NCI-H226 (cell line): ENCODE measurements at places on chromosomes 1 and 21.

DNA sequence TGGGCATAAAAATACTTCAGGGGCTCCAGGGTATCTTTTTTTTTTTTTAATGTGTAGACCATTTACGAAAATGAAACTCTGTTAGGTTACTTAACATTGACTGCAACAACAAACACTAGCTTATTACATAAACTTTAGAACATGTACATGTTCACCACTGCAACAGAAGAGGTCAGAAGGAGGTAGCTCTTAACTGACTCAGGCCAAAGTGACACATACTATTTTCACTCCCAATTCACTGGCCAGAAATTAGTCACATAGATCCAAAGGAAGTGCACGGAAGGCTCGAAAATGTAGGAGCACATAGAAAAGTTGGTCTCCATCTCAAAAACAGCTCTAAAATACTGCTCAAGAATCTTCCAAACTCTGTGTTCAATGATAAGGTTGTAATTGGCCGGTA is 107.2 kb downstream of the AKT3 start:
- peak; percentile 89 for DNase-seq

DNA sequence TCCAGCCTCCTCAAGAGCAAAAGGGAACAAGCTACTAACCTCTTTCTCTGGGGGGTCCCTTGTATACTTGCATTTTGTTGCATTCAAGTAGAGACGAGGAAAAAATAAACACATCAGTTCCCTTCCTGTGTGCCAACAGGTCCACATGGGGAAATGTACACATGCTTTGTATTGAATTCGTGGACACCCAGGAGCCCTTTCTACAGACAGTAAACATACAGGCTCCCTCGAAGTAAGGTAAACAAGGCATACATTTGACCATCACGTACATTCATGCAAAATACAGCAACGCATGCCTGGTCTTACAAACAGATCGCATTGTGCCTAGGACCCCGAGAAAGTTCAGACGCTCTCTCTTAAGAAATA is 1.1 kb downstream of the KCND3 start:
- no peak for DNase-seq

DNA sequence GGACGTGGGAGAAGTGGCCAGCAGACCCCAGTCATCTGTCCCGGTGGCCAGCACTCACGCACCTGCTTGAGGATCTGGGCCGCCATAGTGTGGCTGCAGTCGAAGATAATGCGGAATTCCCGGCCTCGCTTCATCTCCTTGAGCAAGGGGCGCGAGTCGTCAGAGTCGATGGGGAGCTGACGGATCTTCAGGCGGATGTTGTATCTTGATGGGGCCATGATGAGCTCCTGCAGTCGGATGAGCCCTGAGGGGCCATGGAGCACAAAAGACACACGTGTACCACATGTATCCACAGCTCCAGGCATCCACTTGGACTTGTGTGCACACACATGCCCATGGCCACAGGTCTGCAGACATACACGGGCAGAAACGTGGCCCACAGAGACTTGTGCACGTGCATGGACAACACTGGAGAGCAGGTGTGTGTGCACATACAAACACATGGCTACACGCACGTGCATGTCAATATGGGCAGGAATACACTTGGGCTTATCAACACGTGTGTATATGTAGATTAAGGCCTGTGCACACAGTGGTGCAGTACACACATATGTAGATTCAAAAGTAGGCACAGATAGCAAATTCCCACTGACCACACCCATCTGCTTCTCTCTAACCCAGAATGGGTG is 162.1 kb downstream of the GRIK3 start:
- DNase-seq: no peak

- peak; percentile 69 for DNase-seq
Measured at GRCh38 chr1:93839307-93839706, 39.7 kb downstream of the DNTTIP2 start.

- no peak for DNase-seq
Measured at GRCh38 chr1:49050041-49050440, 273.4 kb upstream of the BEND5 start.

DNA sequence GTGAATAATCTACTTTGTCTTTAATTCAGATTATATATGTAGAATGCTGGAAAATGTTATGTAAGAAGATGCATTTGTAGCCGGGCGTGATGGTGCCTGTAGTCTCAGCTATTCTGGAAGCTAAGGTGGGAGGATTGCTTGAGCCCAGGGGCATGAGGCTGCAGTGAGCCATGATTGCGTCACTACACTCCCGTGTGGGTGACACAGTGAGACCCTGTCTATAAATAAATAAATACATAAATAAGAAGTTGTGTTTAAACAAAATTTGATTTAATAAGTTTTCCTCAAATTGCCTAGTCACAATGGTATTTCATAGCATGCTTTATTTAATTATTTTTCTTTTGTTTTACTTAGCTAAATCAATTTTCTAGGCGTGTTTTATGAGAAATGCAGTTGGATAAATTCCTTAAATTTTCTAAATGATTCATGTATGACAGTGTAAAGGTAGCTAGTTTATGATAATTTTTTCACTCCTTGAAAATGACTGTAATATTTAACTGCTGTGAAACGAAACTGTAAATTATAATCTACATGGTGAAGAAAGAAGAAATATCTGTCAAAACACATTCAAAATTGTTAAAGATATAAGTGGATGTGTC is 232.6 kb downstream of the SRGAP2C start:
- DNase-seq: peak; percentile 86

DNA sequence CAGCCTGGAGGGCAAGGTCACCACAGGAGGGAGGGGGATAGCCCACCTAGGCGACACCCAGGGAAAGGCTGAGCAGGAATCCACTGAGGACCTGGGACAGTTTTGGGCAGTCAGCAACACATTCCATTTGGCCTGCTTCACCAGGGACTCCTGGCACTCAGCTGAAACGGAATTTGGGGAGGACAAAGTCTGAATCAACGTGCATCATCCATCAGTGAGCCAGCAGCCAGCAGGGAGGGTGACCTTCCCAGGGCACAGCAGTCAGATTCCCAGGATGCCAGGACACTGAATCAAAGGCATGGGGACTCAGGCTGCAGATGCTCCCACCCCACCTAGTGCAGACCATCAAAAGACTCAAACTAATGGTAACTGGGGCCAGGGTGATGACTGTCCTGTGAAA is 4.6 kb downstream of the SH3BP5L start:
- DNase-seq: peak; percentile 62

- DNase-seq: no peak
Measured at GRCh38 chr1:165315481-165315880, 41.0 kb downstream of the LMX1A start.

GRCh38 chr1:62307895-62308492 is 11.2 kb downstream of the KANK4 start:
- DNase-seq: peak; percentile 96

DNA sequence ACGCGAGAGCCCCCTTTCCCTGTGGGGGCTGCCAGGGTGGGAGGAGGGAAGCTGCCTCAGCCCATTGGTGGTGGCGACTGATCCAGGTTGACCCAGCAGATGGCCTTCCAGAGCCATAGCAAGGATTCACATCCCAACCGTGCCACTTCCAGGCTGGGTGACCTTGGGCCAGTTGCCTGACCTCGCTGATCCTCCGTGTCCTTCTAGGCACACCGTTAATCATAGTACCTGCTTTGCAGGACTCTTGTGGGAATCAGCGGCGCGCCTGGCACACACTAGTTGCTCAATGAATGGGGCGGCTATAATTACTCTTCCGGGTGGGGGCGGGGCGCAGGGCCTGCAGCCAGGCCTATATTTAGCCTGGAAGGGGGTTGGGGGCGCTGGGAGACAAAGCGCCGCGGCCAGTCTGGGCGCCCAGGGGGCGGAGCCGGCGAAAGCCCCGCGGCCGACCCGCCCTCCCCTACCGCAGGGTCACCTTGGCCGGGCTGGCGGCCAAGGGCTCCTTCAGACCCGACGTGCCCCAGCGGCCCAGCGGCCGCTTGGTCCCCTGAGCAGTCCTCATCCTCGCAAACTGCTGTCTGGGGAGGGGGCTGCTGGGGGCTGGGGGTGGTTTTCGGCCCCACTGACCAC is 5.1 kb downstream of the HSPB7 start:
- DNase-seq: peak; percentile 55

- DNase-seq: no peak
Measured at GRCh38 chr1:21891621-21892479, 45.3 kb downstream of the HSPG2 start.

GRCh38 chr1:8789314-8790214 is 27.9 kb downstream of the RERE start:
- DNase-seq: peak; percentile 74

DNA sequence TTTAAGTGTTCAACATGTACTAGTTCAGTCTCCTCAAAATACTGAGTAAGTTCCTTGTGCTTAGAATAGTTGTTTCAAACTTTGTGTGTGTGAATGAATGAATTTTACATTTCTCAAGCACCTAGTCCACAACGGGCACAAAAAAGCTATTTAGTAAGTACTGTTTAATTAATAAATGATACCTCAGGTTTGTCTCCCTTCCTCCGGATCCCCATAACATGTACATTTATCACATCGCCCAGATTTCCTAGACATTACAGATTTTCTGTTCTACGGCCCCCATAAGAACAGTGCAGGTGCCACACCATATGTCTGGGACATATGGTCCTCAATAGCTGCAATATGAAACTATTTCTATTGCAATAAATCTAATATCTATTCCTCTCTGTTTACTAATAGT is 1.3 kb upstream of the TTF2 start:
- no peak for DNase-seq

- no peak for DNase-seq
Measured at GRCh38 chr1:236692742-236693141, 6.4 kb downstream of the ACTN2 start.

GRCh38 chr1:231940116-231940515 is 313.5 kb downstream of the DISC1 start:
- DNase-seq: no peak

DNA sequence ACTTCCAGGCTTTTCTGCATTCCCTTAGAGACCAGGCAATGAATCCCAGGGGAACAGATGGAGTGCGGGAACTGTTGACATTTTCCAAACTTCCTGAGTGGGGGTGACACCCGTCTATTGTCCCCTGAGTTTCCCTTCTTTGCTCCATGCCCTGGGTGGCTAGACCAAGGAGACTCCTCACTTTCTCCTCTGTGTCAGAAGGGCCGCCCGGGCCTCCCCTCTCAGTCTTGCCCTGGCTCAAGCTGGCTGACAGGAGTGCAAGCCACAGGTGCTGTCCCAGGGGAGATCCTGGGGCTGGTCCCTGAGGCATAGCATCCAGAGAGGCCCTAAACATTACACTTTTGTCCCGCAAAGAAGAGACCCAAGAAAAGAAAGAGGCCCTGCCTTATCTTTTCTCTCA is 62.8 kb downstream of the DDX20 start:
- DNase-seq: no peak

DNA sequence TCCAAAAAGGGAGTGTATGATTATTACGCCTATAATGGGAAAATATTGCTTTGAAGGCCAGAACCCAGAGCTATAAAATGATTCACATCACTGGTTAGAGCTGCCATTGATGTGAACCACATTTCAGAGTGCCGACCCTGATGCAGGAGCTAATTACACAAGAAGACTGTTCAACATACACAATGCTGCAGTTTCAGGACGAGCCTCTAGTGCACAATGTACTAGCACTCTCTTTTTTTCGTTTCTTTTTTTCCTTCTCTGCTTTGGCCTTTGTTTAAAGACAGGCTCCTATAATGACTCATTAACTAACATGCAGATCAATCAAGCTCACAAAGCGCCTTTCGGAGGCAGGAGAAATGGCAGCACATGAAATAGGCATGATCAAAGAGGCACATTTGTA is 66.0 kb upstream of the HMGB4 start:
- DNase-seq: no peak

DNA sequence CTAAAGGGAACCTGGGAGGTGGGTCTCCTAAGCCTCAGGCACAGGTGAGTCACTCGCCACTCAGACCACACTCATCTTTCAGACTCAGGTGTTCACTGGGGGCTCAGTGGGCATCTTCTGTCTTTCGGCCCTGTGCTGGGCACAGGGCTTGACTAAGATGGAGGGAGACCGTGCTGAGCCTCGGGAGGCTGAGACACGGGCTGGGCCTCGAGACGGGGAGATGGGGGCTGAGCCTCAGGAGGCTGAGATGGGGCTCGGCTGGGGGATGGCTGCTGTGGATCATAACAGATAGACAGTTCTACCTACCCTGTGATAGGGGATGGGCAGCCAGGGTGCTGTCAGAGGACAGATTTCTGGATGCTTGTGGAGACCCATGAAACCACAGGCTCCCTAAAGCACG is 15.5 kb upstream of the IFNLR1 start:
- DNase-seq: no peak

- no peak for DNase-seq
Measured at GRCh38 chr1:153936011-153936802, 10.3 kb downstream of the DENND4B start.

GRCh38 chr1:50257940-50258685 is 149.4 kb downstream of the ELAVL4 start:
- no peak for DNase-seq

DNA sequence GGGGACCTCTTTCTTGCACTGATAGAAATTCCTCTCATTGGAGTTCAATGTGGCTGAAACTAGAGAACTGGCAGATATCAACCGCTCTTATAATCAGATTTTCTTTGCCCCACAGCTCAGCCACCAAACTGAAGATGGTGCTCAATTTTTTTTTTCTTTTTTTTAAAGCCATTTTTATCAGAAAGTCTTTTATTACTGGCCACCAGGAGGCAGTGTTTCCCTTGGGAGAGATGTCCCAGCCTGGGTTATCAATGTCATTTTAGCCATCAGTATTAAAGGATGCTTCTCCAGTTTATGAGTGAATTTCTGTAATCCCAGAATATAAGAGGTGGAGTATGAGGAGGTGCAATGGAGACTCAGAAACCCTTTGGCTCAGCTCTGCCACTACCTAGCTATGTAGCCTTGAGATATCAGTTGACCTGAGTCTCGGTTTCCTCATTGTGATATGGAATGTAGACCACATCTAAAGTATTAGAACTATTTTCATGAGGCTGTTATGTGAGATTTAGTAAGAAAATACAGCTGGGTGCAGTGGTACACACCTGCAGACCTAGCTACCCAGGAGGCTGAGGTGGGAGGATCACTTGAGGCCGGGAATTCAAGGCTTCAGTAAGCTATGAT is 27.6 kb downstream of the CD244 start:
- DNase-seq: peak; percentile 28

GRCh38 chr1:45097944-45098343 is 85.9 kb downstream of the UROD start:
- DNase-seq: no peak

DNA sequence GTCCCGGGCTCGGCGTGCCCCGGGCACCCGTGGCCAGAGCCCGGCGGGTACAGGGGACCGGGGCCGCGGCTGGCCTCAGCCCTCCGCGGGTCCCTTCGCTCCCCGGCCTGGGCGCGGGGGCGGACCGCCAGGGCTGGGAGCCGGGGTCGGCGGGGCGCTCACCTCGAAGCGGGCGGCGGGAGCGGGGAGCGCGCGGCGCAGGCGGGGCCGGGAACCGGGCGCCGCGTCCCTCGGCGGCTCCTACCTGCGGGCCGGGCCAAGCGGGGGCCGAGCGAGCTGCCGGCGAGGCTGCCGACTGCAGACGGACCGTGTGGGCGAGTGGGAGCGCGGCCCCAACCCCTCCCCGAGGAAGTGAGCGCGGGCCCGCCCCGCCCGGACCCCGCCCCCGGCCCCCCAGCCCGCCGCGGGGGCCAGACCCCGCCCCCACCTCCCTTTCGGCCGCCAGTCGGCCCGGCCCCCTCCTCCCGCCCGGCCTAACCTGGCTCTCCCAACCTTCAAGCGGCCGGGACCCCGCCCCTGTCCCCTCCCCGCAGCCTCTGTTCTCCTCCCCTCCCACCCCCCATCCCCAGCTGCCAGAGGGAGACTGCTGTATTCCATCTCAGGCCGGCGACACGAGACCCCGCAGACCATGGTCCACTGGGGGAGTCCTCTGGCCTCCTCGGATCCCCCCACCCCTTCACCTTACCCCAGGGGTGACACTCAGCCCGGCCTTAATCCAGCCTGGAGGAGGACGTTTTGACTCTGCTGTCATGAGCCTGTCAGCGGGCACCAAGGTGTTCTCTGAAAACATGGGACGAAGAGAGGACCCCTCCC is at the start of gene FHL3:
Gene FHL3 (minus strand): TSS at position 320 of the 813 bp plus-strand sequence. CDS start 6,102 bp downstream, outside the sequence.
- peak; percentile 27 for DNase-seq
